ENCODE measurements at places on chromosomes 4 and X. TPM values are rescaled to one million over a fixed set of nuclear protein-coding genes. Genes with fewer than 3 reads are reported as not detected.

The LONRF3 gene
- total RNA-seq = 2.5 TPM

The LDOC1 gene
- 105 TPM for total RNA-seq

The PRRG3 gene
- total RNA-seq = not detected

The TRIM2 gene
- 0.91 TPM for total RNA-seq

The ZFYVE28 gene
- 3.0 TPM for total RNA-seq

The EVC2 gene
- total RNA-seq = 2.5 TPM

The XK gene
- total RNA-seq = 0.34 TPM

The TBC1D9 gene
- total RNA-seq = 5.9 TPM

The RAP2C gene
- total RNA-seq = 32.2 TPM

The SATL1 gene
- not detected for total RNA-seq

The CDX4 gene
- total RNA-seq = not detected

The SPACA5 gene
- total RNA-seq = not detected

The CPZ gene
- total RNA-seq = 0.28 TPM

The TMSB15A gene
- 0.85 TPM for total RNA-seq

The RPS6KA6 gene
- 3.1 TPM for total RNA-seq

The CRMP1 gene
- 3.4 TPM for total RNA-seq

The TRIM61 gene
- total RNA-seq = not detected

The NALF2 gene
- 3.7 TPM for total RNA-seq

The AKAP14 gene
- total RNA-seq = not detected

The SERPINA7 gene
- not detected for total RNA-seq

The GAGE12E gene
- total RNA-seq = not detected

The RBM46 gene
- total RNA-seq = not detected

The C1QTNF7 gene
- not detected for total RNA-seq

The NEIL3 gene
- 12.1 TPM for total RNA-seq

The MAP9 gene
- total RNA-seq = 5.2 TPM

The MTMR8 gene
- total RNA-seq = 2.1 TPM

The ZMAT1 gene
- total RNA-seq = not detected

The ATP2B3 gene
- total RNA-seq = not detected

The MAGIX gene
- 3.7 TPM for total RNA-seq

The ETDB gene
- not detected for total RNA-seq

The DNAAF6 gene
- total RNA-seq = not detected

The HTR2C gene
- not detected for total RNA-seq

The ABCD1 gene
- 3.3 TPM for total RNA-seq

The GAGE2A gene
- total RNA-seq = not detected

The MAGEA8 gene
- not detected for total RNA-seq

The BEND4 gene
- total RNA-seq = not detected
